ENCODE measurements at places on chromosomes 2 and 18.

DNA sequence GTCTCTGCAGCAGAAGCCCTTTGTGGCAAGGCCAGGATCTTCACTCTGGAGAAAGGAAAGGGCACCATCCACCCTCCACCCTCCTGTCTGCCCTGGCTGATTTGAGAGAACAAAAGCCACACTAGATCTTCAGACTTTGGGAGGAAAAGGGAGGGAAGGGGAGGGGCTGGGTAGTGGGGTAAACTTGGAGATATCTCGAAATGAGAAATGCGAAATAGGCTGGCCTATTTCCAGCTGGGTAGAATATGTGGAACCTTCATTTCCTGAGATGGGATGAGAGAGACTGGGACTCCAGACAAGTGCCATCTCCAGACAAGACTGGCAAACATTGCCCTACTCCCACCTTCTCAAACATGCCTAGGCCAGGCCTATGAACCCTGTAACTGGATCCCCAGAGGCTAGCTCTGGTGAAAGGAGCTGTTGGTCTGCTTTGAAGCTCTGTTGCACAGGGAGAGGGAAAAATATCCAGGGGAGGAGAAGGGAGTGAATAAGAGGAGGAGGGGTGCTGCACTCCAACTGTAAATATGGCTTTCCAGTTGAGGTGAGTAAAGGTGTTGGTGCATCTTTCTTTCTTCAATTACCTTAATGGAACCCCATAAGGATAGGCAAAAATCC, 1.7 kb downstream of the HOXD12 start:
- DNase-seq = no peak

DNA sequence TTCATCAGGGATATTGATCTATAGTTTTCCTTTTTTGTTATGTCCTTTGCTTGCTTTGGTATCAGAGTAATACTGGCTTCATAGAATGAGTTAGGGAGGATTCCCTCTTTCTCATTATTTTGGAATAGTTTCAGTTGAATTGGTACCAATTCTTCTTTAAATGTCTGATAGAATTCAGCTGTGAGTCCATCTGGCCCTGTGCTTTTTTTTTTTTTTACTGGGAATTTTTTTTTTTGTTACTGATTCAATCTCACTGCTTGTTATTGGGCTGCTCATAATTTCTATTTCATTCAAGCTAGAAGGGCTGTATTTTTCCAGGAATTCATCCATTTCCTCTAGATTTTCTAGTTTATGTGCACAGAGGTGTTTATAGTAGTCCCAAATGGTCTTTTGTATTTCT, 103.9 kb downstream of the RND3 start:
- no peak for DNase-seq

GRCh38 chr2:990970-991369, 40.3 kb downstream of the SNTG2 start:
- DNase-seq = no peak

DNA sequence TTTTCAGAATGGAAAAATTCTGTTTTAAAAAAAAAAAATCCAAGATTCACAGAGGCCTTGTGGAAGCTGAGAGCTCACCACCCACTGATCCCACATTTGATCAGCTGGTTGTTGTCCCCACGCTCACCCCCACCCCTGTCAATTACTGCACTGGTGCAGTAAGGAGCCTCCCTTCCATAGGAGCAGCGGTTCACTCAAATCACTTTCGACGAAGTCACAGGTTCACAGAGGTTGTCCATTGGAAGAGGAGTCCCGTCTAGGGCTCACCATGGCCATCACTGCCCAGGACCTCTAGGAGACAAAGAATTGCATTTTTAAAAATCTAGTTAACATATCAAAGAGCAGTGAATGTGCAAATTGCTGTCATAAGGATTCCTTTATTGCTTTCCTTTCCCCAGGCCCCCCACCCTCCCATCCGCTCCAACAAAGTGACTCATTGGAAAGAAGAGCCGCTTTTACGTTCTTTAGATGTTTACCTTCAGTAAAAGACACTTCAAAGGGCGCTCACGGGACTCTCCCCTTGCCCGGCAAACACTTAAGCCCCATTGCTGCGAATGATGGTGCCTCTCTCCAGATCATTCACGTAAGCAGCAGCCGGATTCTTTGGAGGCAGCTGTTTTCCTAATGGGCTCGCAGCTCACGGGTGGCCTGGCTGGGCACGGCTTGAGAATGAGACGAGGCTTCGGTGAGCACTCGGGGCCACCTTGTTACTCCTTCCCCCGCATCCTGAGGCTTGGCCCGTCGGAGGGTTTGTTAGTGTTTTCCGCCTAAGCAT, 165.5 kb upstream of the SALL3 start:
- no peak for DNase-seq

DNA sequence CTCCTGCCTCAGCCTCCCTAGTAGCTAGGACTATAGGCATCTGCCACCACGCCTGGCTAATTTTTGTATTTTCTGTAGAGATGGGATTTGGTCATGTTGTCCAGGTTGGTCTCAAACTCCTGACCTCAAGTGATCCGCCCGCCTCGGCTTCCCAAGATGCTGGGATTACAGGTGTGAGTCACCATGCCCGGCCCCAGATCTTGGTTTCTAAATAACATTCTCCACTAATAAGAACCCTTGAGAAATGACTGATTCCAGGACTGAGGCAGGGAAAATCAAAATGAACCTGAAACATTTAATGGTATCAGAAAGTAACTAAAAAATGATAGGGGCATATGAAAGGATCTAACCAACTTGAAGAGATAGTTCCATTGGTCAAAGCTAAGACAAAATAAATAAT, 34.0 kb downstream of the BMPR2 start:
- DNase-seq = no peak

DNA sequence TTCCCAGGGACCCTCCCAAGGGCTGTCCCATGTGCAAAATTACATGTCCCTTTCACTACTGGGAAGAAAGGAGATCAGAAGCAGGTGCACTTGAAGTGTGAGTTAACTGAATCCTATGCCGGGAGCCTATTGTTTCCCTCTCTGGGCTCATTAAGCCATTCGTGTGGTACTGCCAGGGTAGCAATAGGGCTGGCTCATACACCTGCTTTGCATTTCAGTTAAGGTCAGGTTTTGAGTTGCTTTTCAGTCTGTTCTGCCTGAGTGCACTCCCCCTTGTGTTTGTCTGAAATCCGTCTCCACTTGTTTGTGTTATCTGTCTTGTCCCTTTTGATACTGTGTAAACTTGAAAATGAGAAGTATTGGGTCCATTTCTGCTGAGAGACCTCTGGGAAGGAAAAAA, 1232.6 kb upstream of the NRXN1 start:
- no peak for DNase-seq

DNA sequence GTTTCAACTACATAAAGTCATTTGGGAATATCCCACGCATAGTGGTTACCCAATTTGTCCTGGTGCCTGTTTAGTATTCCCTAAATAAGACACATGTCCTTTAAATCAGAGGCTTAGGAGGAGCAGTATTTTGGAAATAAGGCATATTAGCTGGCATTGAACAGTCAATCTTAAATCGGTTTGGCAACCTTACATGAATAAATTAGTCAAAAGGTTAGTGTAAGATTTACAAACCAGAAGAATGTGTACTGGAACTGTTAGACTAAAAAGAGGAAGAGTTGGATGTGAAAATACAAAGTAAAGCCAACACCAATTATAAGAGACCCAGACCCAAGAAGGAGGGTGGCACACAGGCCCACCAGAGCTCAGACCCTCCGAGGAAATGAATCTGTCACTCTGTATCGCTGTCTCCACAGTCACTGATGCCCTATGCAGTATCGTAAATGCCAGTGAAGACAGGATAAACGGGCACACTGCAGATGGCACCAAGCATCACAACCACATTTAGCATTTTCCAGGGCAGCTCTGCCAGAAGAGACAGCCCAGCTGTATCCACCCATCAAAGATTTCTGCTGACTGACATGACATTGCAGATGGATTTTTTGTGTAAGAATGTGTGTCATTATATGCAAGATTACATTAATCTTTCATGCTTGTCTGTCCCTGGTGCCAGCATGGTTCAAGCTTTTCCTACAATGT, 90.4 kb downstream of the CERKL start:
- no peak for DNase-seq

GRCh38 chr2:233822781-233823730, 31.3 kb downstream of the HJURP start:
- DNase-seq = no peak

DNA sequence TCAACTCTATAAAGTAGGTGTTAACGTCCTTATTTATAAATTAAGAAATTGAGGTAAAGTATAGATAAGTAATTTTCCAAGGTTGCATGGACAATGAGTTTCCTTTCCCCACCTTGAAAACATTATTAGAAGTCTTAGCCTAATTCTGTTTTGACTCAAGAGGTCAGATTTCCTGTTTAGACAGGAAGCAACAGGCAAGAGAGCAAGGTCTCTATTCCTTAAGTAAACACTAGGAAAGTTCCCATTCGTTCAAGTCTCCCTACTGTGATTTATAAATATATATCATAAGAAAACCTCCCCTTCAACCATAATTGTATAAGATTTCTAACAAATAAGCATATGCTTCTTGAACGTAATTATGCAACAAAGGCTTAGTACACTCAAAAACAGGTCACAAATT, 40.3 kb downstream of the CLASP1 start:
- DNase-seq = no peak

DNA sequence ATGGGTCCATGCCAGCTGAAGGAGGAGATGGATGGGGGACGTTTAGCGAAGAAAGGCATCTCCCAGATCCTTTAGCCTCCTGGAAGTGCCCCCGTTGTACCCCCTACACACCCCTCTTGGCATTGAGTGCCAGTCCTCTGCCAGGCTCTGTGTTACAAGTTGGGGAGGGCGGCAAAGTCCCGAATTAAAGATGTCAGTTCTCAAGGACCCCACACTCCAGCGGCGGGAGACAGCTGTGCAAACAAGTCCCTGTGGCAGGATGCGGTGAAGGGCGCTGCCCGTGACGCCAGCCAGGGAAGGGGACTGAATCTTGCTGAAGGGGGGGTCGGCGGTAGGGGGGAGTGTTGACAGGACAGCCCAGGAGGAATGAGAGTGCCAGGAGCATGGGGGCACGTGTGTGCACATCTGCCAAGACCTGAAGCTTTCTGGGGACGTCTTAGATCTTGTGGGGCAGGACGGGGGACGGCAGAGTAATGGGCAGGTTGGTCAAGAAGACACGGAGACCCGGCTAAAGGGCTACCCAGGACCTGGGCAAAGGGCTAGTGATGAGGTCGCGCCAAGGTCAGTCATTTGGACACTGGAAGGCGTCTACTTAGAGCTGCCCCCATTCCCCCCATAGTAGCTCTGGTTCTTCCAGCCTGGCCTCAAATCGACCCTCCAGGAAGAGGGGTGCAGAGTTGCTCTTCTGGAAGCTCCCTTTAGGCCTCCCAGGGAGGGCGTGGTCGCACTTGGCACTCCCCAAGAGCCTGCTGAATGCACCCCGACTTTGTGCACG, 2.8 kb upstream of the CTDSP1 start:
- no peak for DNase-seq

DNA sequence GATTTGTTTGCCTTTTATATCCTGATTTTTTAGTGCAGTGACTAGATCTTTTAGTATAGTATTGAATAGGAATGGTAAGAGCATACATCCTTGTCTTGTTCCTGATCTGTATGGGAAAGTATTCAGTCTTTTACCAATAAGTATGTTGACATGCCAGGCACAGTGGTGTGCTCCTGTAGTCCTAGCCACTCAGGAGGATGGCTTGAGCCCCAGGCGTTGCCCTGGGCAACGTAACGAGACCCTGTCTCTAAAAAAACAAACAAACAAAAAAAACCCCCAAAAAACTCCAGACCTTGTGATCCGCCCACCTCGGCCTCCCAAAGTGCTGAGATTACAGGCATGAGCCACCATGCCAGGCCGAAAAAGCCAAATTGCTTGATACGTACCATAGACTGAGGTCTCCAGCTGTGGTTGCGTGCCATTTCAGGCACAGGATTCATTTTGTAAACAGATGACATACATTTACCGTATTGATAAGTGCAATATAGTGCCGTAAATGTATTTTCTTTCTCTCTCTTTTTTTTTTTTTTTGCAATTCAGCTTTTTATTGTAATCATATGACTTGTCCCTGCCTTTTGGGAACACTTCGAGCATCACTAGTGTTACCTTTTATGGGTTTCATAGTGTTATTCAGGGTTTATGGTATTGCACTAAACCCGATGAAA, 18.5 kb downstream of the BIRC6 start:
- no peak for DNase-seq

GRCh38 chr2:213995400-213996105, 415.3 kb upstream of the VWC2L start:
- no peak for DNase-seq

GRCh38 chr18:38496222-38496793, 930.7 kb upstream of the CELF4 start:
- no peak for DNase-seq
